ENCODE measurements at places on chromosomes 2 and 18.
A peak's percentile ranks its signal among the peaks of the same experiment; 100 is the strongest.

- DNase-seq, result no peak
Measured at GRCh38 chr2:20600756-20601325, 50.1 kb downstream of the HS1BP3 start.

DNA sequence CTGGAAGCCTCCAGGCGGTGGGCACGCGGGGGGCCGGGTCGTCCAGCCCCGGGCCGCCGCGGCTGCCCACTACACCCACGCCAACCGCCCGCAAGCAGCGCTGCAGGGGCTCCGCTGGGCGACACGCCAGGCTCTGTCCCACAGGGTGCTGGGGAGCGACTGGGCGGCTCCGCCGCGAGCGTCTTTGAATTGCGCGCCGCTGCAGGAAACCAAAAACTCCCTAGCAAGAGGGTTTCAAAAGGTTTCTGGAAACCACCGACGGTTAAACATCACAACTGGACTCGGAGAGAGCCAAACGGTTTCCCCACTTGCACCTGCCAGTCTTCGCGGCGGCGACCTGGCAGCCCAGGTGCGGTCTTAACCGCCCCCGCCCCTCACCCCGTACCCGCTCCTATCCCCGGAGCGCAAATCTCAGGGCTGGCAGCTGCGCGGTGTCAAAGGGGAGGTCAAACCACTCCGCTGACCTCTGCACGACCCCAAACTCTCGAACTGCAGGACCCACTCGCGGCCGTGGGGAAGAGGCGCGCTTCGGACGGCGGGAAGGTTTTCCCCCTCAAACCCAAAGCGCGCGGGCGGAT lies 1.0 kb downstream of the CXCR4 start:
- peak; percentile 76 for DNase-seq

- no peak for DNase-seq
Measured at GRCh38 chr18:24669502-24669901, 209.1 kb downstream of the HRH4 start.

- DNase-seq, result no peak
Measured at GRCh38 chr18:44900627-44901026, 219.9 kb downstream of the SETBP1 start.

- no peak for DNase-seq
Measured at GRCh38 chr2:31327505-31327904, 87.0 kb downstream of the XDH start.

DNA sequence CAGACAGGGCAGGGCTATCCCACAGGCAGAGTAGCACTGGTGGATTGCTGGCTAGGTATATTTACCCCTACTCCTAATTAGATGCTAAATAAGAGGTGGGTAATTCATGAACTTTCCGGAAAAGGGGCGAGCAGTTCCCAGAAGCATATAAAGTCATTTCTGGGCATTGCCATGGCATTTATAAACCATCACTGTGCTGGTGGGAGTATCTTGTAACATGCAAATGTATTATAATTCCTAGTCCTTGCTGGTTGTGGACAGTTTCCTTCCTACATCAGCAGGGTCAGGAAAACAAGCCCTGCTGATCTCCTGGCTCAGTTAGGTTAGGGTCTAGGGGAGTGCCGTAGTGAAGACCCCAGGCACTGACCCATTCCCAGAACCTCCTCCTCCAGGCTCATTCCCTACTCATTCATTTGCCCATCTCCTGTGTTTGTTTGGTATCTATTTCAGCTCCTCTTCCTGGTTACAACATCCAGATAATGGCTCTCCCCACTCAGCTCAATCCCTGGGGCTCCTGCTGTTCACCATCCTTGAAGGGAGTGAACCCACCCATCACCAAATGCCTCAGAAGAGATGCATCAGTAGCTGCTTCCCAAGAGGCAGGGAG lies 282.7 kb downstream of the SRBD1 start:
- no peak for DNase-seq

DNA sequence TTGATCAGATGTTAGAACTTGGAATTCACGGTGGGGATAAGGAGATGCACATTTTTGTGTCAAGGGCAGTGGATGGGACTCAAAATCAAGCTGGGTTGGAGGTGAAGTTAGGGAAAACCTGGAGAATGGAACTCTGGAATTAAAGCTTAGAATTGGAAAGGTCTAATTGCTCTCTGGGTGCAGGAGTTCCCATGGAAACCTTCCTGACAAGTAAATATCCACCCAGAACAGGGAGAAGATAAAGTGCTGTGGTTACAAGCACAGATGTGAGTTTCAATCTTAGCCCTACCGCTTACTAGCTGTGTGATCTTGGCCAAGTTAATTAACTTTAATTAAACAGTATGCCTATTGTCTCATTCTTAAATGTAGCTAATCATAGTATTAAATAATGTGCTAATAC lies 71.3 kb upstream of the TCF7L1 start:
- no peak for DNase-seq

DNA sequence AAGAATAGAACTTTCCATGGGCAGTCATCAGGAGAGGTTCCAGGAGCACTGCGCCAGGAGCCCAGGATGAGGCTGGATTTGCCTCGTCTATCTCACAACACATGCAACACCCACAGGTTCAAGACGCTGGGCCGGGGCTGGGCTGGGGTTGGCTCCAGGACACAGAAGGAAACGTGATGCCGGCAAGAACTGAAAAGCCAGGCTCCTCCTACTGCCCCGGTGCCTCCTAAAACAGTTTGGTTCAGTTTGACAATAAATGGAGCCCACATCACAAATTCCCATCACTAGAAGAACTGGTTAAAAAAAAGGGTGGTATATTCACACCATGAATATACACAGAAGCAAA lies 75.9 kb downstream of the INHBB start:
- no peak for DNase-seq

- no peak for DNase-seq
Measured at GRCh38 chr2:191148791-191149190, 2.0 kb downstream of the STAT4 start.

DNA sequence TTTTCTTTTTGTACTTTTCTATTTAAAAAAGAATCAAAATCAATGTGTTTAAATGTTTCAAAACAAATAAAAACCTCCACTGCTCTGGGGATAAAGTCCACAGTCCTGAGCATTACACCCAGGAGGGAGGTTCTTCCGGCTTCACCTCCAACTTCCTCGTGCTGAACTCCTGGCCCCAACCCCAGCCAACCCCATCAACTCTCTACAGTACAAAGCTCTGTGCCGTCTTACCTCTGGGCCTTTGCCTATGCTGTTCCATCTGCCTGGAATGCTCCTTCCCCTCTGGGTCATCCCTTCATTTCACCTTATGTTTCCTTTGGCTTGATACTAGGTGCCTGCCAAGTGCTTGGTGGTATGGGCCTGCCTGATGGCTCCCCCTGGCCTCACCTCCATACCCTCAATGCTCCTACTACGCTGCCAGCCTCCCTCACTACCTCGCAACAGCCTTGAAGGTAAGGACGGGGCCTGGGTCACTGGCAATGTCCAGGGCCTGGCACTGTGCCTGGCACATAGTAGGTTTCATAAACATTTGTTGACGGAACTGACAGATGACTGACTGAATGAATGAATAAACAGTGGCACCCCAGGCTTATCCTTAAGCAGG lies 28.8 kb downstream of the SDC1 start:
- DNase-seq, result no peak

GRCh38 chr18:13395577-13395976 lies 177.0 kb downstream of the LDLRAD4 start:
- DNase-seq, result no peak

GRCh38 chr2:154681741-154682140 lies 16.8 kb upstream of the KCNJ3 start:
- DNase-seq, result no peak

- DNase-seq, result no peak
Measured at GRCh38 chr2:23499439-23499838, 114.5 kb downstream of the KLHL29 start.

DNA sequence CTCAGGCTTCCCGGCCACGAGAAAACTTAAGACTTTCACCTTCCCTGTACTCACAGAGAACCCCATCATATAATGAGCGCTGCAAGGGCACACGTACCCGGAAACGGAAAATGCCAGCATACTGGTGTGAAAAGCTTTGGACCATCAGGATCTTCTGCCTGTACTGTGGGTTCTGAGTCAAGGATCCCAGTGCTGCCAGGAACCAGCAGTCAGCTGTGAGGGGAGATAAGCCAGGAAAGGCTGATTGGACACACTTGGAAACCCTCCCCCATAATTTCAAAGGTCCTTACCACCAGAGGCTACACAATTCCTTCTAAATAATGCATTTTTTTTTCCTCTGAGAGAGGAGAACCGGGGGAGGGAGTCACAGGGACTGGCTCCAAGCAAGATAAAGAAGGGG lies 31.4 kb downstream of the CAPN13 start:
- DNase-seq, result no peak
